ENCODE measurements at places on chromosomes 16 and 17.

DNA sequence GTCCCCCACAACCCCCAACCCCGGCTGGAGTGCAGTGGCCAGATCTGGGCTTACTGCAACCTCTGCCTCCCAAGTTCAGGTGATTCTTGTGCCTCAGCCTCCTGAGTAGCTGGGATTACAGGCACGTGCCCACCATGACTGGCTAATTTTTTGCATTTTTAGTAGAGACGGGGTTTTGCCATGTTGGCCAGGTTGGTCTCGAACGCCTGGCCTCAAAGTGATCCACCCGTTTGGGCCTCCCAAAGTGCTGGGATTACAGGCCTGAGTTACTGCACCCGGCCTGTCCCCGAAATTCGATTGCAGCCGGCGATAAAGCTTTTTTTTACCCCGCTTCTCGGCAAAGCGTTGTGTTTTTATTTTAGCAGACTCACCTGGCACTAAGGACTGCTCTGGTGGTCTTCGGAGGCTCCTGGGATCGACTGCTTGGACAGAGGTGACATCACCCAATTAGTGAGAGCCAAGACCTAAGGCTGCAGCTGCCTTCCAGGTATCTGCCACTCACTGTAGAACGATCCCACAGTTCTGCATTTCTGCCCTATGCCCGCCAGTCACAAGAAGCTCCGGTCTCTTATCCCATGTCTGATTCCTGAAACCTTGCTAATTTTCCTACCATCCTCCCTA, 82.2 kb upstream of the ARL4D start:
- DNase-seq, result no peak

- no peak for DNase-seq
Measured at GRCh38 chr17:30513346-30513745, 36.1 kb downstream of the GOSR1 start.

DNA sequence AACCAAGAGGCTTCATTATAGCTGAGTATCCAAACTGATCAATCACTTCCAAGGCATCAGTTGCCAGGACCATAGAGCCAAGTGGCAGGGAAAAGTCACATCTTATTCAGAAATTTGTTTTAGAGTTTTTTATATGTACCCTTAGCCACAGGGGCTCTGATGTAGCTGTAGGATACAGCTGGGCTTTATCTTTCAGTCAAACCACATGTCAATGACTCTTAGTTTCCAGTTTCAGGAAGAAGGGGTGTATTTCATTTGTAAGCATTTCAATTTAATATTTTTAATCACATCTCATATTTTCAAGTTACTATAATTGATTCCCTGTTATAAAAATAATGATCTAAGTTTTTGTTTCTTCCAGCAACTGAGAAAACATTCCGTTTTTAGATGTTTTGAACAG, 2.9 kb upstream of the FLCN start:
- no peak for DNase-seq

DNA sequence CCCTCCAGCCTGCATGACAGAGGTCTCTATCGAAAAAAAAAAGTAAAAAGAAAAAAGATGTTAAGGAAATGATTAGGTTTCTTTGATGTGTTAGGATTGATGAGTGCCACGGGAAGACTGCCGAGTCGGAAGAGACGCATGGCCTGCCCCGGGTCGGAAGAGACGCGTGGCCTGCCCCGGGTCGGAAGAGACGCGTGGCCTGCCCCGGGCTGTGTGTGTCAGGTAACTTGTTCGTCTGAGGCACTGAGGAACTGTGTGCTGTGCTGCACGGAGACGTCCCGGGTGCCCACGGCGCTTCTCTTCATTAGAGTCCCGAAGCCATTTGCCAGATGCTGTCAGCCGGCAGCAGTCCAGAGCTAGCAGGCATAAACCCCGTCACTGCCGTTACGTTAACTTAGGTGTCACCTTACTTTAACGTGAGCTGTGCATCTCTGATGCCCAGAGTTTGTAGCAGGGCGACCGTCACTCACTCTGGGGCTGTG, 40.5 kb upstream of the FASN start:
- no peak for DNase-seq

- no peak for DNase-seq
Measured at GRCh38 chr17:38447502-38448085, 19.3 kb downstream of the ARHGAP23 start.

- DNase-seq, result no peak
Measured at GRCh38 chr16:27238016-27238587, 30.5 kb downstream of the NSMCE1 start.

GRCh38 chr16:14445937-14446715, 183.9 kb downstream of the PARN start:
- DNase-seq, result no peak

- DNase-seq, result no peak
Measured at GRCh38 chr17:876272-876671, 94.1 kb downstream of the MRM3 start.

DNA sequence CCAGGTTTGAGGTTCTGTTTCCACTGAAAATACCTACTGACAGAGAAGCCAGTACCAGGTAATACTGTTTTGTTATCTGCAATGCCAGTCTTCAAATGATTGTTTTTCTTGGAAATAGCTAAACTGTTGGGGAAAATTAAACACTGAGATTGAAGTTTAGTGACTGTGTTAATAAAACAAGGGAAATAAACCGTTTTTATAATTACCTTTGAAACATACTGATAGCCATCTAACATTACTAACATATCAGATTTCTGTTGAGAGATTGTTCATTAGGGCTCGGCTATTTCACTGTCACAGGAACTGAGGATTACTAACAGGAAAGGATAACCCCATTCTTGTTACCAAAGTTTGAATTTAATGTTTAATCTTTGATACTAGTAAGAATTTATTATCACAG, 42.1 kb downstream of the CYB5B start:
- DNase-seq, result no peak

DNA sequence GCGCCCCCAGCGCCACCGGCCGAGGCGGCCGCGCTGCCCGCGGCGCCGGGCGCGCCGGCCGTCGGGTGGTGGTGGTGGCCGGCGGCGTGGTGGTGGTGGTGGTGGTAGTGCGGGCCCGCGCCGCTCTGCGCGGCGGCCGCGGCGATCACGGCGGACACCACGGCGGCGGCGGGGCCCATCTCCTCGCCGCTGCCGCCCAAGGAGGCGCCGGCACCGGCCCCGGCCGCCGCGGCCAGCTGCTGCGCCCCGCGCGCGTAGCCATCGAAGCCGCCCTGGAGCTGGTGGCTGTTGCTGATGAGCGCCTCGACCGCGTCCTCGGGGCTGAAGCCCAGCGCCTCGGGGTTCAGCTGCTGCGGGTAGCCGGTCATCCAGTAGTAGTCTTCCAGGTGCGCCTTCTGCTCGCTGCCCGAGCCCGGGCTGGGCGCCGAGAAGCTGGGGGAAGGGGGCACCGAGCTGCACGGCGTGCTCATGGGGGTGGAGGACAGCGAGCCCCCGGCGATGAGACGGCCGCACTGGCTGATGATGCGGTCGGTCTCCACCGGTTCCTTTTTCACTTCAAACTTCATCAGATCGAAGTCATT, 1.2 kb downstream of the MAF start:
- DNase-seq, result no peak

DNA sequence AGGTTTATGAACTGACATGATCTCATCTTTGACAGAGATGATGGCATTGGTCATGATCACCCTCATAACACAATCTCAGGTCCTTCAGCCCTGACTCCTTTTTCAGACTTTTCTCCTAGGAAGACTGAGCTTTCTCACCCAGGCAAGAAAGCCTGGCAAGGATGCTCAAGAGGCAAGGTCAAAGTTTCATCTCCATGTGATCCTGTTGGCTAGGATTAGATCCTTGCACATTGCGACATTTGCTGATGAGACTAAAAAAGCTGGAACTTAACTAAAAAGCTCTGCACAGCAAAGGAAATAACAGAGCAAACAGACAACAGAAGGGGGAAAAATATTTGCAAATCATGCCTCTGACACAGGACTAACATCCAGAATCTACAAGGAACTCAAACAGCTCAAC, 444.1 kb upstream of the PSMD7 start:
- DNase-seq, result no peak

- DNase-seq, result no peak
Measured at GRCh38 chr16:20853981-20854620, 46.1 kb downstream of the DCUN1D3 start.

GRCh38 chr16:17380613-17381012, 90.1 kb downstream of the XYLT1 start:
- DNase-seq, result no peak

DNA sequence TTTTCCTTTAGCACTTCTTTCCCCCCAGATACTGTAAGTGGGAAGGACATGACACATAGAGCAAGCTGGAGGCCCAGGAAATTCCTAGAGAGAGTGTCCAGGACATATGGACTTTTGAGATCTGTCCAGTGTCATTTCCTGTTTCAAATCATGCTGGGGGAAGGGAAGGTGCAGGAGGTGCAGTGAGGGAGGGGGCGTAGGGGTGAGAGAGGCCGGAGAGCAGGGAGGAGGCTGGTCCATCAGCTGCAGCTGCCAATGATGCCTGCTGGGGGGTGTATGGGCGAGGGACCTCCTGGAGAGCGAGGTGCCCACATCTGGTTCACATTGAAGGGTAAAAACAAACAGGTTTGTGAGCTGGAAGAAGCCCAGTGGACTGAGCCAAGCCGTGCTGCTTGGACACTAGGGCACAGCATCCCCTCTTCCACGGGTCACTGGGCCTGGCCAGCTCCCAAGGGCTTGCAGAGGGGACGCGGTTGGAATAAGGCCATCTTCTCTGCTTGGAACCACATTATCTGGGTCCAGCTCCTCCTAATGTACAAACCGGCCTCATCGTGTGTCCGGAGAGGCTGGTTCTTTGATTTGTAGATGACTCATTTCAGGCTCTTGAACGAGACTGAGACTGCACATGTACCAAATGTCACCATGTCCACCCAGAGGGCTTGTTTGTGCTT, 70.4 kb upstream of the SMURF2 start:
- DNase-seq, result no peak

DNA sequence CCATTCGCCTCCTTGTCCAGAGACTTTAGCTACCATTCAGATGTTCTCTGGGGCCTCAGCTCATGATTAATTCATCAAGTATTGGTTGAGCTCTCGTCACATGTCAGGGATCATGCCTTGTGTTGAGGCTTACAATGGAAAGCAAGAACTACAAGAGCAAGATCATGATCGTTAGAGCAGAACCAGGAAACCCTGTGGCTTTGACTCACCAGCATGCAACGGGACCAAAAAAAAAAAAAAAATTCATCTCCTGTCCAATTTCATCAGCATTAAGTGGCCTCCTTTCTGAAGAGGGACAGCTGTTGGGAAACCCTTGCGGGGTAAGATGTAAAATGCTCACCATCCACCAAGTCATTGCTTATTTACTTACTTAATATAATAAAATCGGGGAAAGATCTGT, 12.1 kb upstream of the USP10 start:
- DNase-seq, result no peak

DNA sequence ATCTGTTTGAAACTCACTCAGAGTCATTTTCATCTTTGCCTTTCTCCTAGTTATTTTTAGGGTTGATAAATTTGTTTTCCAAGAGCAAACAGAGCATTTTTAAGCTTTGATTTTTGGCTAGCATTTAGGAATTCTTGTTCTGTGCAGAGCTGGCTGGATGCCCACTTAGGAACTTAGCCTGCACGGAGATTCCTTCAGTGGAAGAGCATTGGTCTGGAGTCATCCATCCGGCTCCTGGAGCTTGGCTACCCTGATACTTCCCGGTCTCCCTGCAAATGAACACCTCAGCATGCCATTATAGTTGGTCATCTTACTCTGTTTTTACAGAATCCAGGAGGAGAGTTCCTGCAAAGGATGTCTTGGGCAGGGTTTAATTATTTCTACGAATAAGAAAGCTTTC, 57.1 kb downstream of the SPECC1 start:
- DNase-seq, result no peak

Data from stimulated activated CD4-positive, alpha-beta T cell treated with anti-CD3 and anti-CD28 coated beads, Interleukin-1b, Interleukin-23, amount 100 ng/mL, for 1 hour (primary cell).